NCI-H2227 treated with DMSO at 0.1 percent for 48 hours (cell line): ENCODE measurements at places on chromosomes 4 and X.

DNA sequence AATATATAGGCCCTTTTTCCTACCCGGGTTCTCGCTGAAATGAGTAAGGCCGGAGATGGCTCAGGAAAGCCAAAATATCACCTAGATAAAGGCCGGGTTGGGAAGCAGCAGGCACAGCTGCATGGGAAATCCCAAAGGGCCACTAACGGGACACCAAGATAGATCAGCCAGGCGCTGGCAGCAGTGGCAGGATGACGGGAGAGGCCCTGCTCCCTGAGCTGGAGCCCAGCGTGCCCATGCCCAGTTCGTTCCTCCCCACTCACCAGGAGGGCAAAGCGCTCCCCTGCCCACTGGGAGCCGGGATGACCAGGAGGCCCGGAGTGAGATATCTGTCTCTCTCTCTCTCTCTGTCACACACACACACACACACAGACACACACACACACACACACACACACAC, 109.8 kb downstream of the DCTD start:
- no peak for DNase-seq

- DNase-seq: no peak
Measured at GRCh38 chrX:152642931-152643564, 5.4 kb downstream of the GABRQ start.

- no peak for DNase-seq
Measured at GRCh38 chr4:2733001-2733843, 22.9 kb downstream of the TNIP2 start.

GRCh38 chr4:81751531-81752289, 280.0 kb upstream of the RASGEF1B start:
- no peak for DNase-seq

DNA sequence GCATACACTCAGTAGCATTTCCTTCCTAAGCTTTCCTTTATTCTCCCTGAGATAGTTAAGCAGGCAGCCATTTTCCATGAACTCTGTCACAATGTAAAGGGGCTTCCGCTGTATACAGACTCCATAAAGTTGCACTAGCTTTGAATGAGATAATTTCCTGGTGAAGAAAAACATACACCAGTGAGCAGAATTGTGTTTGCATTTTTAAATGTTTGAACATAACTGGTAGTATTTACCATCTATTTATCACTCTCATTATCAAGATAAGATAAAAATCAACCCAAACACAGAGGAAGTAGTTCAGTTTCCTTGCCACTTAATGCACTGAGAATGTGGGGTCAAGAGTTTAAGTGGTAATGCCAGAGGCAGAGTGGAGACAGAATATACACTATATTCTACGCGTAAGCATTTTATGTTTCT, 54.1 kb downstream of the TXK start:
- DNase-seq: no peak

GRCh38 chr4:106615961-106616360, 247.4 kb upstream of the GIMD1 start:
- DNase-seq: no peak

DNA sequence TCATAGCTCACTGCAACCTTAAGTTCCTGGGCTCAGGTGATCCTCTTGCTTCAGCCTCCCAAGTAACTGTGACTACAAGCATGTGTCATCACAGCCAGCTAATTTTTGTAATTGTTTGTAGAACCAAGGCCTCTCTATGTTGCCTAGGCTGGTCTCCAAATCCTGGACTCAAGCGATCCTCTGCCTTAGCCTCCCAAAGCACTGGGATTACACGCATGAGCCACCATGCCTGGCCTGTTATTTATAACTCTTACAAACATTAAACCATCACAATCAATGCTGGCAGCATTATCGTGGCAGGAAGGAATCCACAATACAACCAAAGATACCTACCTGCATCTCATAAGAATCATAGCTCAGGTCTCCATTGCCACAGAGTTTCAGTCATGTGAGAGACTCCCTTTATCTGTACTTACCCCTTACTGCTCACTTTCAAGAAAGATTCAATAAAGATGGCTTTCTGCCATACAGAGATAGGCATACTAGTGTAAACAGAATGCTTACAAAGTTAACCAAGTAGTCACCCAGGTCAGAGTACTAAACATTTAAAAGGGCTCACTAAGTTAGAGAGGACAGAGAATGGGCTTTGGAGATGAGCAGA, 48.5 kb downstream of the SMIM31 start:
- no peak for DNase-seq

DNA sequence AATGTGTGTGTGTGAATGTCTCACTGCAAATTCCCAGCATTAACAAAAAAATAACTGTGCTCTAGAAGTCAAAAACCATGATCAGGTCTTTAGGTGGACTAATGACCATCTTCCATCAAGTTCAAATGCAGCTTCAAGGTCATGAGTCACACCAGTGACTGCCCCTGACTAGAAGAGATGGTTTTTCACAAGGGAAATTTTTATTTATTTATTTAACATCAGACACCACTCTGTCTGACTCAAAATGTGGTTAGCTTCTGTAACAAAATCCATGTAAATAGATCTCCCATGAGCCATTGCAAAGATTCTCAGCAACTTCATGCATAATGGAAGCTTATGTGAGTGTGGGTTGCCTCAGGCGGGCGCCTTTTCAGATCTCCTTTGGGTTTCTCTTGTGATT, 219.2 kb downstream of the KIT start:
- no peak for DNase-seq

- no peak for DNase-seq
Measured at GRCh38 chr4:80237992-80238391, 28.5 kb upstream of the FGF5 start.

- peak; percentile 29 for DNase-seq
Measured at GRCh38 chr4:6327220-6327917, 57.7 kb downstream of the WFS1 start.

- no peak for DNase-seq
Measured at GRCh38 chr4:101262683-101263082, 84.6 kb downstream of the PPP3CA start.

DNA sequence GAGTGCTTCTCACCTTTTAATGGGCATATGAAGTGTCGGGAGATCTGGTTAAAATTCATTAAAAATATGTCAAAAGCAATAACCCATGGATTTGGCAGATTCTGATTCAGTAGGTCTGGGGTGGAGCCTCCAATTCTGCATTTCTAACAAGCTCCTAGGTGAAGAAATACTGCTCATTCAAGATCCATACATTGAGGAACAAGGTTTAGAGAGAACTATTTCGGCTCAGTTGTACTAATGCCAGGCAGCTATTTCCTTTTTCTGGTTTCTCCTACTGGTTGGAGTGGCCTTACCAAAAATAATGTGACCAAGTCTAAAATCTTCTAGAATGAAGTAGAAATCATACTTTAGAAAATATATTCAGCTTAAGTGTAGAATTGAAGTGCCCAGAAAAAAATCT, 117.5 kb downstream of the TSPAN7 start:
- DNase-seq: no peak

- DNase-seq: no peak
Measured at GRCh38 chrX:136211766-136212556, 39.2 kb downstream of the MAP7D3 start.

DNA sequence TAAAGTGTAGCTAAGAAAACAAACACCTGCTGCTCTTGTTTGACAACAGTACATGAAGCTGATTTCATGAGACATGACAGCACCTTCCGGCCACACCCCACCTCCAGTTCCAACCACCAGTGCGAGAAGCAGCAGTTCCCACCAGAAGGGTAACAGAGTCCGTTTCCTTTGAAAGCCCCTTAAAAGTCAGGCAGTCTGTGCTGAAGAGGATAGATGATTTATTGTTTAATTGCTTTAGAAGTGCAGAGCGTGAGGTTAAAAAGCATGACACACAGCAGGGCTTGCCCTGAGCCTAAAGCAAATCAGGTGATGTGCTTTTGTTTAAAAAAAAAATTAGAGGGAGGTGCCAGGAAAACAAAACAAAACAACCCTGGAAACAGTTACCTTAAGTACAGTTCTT, 82.6 kb downstream of the HADH start:
- DNase-seq: peak; percentile 16

GRCh38 chrX:11462648-11463047, 169.4 kb downstream of the AMELX start:
- no peak for DNase-seq

DNA sequence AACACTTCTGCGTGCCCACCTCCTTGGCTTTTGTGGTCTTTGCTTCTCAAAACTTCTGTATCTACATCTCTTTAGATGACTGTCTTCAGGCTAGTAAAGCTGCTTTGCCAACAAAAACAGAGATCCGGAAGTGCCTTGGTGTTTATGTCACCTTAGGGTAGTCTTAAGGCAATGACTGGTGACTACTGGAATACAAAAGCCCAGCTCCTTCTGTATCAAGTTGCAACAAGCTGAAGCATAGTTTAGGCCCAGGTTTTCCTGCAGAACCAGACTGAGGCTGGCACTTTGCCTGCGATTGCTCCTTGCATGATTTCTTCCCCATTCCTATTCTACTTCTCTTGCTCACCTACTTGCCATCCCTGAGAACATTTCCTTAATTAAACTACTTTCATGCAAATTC, 333.8 kb downstream of the DMD start:
- no peak for DNase-seq

DNA sequence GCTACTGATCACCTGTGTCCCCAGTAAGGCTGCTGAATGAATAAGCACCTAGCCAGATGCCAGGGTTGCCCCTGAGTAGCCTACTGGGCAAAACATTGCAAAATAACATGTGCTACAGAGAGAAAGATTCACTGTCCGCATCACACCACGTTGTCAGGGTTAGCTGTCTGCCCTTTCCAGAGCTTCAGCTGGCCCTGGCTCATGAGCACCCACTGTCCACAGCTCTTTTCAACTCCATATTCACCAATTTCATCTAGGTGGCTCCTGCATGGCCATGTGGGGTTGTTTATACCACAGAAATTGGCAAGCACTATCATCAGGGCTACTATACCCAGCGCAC, 227.7 kb upstream of the PSAPL1 start:
- DNase-seq: no peak

DNA sequence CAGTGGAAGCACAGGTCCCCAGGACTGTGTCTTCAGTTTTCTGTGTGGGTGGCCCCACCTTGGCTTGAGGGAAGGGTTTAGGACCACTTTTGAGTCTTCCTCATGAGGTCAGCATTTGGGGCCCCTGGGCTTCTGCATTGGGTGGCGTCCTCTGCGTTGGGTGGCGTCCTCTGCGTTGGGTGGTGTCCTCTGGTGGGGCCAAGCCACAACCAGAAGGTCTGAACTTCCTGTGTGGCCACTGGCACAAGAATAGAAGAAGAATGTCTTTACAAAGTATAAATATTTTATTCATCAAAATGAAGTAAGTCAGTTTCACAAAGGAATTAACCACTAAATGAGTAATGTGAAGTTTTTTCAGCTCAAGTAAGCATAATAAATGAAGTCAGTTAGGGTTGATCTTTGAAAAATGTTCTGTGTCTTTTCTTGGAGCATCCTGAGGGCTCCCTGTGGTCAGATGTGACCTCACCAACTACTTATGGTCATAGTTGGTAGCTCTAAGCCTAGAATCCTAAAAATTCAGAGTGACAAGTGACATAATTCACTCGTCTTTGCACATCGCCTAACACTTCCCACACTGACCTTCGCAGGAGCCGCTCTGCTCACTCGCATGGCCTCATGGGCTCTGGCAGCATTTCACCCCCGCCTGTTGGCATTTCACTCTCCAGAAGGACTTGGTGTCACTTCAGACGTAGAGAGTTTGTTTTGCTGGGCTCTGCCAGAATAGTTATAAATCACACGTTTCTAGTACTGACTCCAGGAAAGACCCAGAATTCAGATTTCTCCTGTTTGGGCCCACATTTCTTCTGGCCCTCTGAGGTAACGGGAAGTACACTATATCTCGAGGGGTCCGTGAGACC, 39.0 kb upstream of the HGFAC start:
- DNase-seq: no peak
